GM23338 (cell line): ENCODE measurements at places on chromosomes 2 and 18. TPM values are rescaled to one million over a fixed set of nuclear protein-coding genes. Genes with fewer than 3 reads are reported as not detected.
A peak's percentile ranks its signal among the peaks of the same experiment; 100 is the strongest.

DNA sequence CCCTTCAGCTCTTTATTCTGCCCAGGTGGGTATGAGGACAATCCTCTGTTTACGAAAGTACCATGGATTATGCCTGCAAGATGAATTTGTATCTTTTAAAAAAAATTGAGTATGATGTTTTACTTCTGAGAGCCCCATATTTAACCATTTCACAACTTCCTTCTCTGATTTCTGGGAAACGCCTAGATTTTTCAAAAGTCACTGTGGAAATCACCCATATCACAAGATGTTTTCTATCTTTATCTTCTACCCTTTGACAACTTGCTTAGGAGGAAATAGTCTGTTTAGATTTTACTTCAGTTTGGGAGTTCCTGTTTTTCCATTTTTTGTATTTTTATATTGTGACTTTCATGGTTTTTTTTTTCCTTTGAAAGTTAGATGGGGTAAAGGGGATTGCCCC lies 53.0 kb downstream of the ICOS start:
- no peaks in the 10 kb centered on the region for H3K27me3 ChIP-seq
- H3K4me1 ChIP-seq = no peaks in the 10 kb centered on the region
- no peak for DNase-seq

DNA sequence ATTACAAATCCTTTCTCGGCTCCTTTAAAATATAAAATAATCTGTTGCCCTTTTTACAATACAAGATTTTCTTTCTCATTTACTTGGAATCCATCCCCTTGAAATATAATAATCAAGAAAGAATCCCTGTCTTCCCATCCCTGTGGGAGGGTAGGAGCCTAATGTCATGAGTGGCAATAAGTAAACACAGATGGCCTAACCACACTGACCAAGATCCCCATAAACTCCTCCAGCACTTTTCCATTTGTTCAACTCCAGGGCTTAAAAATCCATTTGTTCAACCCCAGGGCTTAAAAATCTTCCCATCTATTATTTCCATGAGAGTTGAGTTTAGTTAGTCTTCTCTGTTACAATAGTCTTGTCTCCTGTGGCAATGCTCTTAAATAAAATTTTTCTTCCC lies 297.6 kb downstream of the CDH7 start:
- H3K27ac ChIP-seq = no peak overlapping the region
- no peaks in the 10 kb centered on the region for H3K36me3 ChIP-seq
- H3K4me3 ChIP-seq = no peak overlapping the region
- no peaks in the 10 kb centered on the region for H3K27me3 ChIP-seq
- no peak for DNase-seq

The LRRTM1 gene
- total RNA-seq = 0.27 and 1.3 TPM in 2 replicates

DNA sequence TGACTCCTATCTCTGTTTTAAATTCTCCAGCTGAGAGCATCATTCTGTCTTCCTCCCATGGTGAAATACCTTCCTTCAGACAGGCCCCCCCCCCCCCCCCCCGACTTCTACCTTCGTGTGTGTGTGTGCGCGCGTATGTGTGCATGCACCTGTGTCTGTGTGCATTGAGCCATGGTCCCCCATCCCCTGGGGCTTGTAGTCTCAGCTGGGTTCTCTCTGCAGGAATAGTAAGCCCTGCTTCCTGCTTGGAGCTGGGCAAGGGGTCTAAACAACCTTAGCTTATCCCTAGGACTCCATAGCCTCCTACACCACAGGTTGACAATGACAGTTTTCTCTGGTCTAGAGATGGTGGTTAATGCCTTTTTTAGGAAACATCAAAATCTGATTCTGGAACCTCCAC lies 427.5 kb upstream of the KLHL29 start:
- H3K27me3 ChIP-seq = no peaks in the 10 kb centered on the region
- H3K4me1 ChIP-seq = no peaks in the 10 kb centered on the region
- DNase-seq = no peak
- no peak overlapping the region for H3K4me3 ChIP-seq

- H3K27me3 ChIP-seq = no peaks in the 10 kb centered on the region
- 0 out of 2 replicates have a peak, but pooled peaks cover 3% of the 10 kb centered on the region for H3K36me3 ChIP-seq
- no peak overlapping the region for H3K4me3 ChIP-seq
- no peaks in the 10 kb centered on the region for H3K4me1 ChIP-seq
Observed at GRCh38 chr2:192696857-192697256, 502.1 kb upstream of the TMEFF2 start.

DNA sequence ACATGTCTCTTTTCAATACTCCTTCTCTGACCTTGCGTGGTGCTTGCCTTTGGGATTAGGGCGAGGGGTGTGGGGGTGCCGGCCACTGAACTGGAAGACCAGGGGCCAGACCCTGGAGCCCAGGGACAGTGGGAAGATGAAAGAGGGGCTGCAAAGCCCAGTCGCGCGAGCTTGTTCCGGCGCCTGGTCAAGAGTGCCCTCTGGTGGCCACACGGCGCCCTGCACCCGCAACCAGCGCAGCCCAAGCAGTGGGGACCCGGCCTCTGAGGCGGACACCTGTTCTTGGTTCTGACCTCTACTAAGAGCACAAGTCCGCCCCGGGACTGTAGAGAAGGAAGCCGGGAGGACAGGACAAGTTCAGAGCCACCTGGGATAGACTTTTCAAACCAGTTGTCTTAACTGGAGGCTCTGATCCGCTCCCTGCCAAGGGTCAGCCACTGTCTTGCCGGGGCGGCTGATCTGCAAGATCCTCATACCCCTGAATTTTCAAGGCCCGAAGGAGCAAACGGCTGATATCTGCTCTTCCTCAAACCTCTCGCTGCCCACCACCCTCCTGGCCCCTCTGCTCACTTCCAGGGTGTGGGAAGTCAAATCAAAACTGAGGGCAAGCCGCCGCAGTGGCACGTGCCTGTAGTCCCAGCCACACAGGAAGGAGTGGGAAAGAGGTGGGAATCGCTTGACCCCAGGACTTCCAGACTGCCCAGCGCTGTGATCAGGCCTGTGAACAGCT lies 14.9 kb upstream of the MSH6 start:
- no peaks in the 10 kb centered on the region for H3K36me3 ChIP-seq
- no peak overlapping the region for H3K27ac ChIP-seq
- no peak overlapping the region for H3K4me3 ChIP-seq
- no peaks in the 10 kb centered on the region for H3K27me3 ChIP-seq

GRCh38 chr2:105078906-105079495 lies 41.1 kb downstream of the MRPS9 start:
- peaks cover 40% of the 10 kb centered on the region for H3K4me1 ChIP-seq
- H3K36me3 ChIP-seq = no peaks in the 10 kb centered on the region
- H3K27me3 ChIP-seq = no peaks in the 10 kb centered on the region
- H3K27ac ChIP-seq = peak overlapping the region; percentile 26; the same call in 1 of the 2 replicates
- H3K4me3 ChIP-seq = no peak overlapping the region

DNA sequence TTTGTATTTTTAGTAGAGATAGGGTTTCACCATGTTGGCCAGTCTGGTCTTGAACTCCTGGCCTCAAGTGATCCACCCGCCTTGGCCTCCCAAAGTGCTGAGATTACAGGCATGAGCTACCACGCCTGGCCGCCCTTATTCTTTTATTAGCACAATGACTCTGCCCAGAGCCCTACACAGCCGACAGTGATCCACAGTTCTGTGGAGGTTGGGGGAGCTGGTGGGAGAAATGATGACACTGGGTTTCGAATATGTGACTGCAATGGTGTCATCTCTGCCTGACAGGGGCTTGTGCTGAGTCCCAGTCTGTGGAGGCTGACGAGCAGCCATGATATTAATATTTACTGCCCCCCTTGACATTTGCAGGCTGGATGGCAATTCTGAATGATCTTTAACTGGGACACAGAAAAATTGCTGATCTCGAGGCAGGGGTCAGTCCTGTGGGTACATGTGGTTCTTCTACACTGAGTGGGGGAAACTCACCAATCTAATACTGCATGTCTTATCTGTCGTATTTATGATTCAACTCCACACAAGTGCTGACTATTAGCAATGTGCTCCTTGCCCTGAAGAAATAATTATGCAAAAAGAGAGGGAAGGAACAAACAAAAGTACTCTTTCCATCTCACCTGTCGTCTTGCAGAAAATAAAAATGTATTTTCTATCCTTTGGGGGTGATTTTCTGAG lies 6.3 kb upstream of the CTAGE1 start:
- no peaks in the 10 kb centered on the region for H3K4me1 ChIP-seq
- H3K36me3 ChIP-seq = no peaks in the 10 kb centered on the region
- no peaks in the 10 kb centered on the region for H3K27me3 ChIP-seq
- no peak overlapping the region for H3K4me3 ChIP-seq
- no peak overlapping the region for H3K27ac ChIP-seq

The CERKL gene
- total RNA-seq = 0.69 TPM in 1 of 2 replicates, not detected in the other

DNA sequence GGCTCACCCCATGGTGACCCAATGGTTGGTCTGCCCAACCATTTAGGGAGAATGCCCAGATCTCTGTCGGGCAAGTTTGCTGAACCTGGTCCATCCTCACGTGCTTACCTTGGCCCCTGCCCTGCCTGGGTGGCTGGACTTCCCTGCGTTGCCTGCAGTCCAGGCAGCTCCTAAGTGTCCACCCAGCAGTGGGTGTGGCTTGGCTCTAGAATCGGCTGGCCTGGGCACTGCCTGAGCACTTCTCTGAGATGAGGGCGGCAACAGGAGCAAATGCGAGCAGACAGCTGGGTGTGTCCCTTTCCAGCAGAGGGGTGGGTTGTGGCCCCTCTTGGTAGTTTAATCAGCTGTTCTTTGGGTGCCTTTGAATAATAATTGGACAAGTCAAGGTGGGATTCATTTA lies 11.3 kb downstream of the PCARE start:
- no peaks in the 10 kb centered on the region for H3K27me3 ChIP-seq
- no peak overlapping the region for H3K4me3 ChIP-seq
- DNase-seq = no peak

The GCKR gene
- total RNA-seq = not detected in 2 replicates

DNA sequence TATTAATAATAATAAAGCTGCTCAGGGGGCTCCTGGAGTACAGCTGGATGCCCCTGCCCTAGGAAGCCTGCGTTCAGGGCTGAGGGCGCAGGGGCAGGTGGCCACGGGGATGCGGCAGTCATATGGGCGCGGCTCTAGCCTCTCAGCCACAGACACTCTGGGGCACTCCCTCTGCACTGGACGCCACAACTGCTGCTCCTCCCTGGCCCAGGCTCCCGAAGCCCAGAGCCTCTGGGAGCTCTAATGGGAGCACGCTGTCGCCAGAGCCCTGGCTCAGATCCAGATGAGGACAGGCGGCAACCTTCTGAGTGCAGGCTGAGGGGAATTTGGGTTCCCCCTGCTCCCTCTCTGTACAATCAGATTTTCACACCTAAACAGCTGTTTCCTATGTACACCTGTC lies 93.6 kb downstream of the MTCL1 start:
- H3K27ac ChIP-seq = peak overlapping the region; percentile 84; the same call in 1 of the 2 replicates
- H3K4me1 ChIP-seq = peaks cover 45% of the 10 kb centered on the region
- no peak overlapping the region for H3K4me3 ChIP-seq
- no peaks in the 10 kb centered on the region for H3K27me3 ChIP-seq
- no peak for DNase-seq

The SLC9A2 gene
- total RNA-seq = 0.08 and 0.24 TPM in 2 replicates

The PJVK gene
- 2.1 and 3.0 TPM in 2 replicates for total RNA-seq

DNA sequence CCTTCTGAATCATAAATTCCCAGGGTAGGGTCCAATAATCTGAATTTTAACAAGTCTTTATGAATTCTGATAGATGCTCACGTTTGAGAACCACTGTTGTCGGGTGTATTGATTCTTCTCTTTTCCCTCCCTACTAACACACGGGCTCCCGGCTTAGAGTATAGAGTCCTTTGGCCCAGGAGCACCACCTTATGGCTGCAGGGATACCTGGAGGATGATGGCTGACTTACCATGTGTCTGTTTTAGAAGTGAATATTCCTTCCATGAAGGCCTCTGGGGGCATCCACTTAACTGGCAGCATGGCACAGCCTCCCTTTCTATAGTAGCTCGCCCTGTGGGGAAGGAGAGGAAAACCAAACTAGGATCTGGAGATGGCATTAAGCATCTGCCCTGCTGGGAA lies 91.7 kb downstream of the CLIP4 start:
- H3K4me3 ChIP-seq = no peak overlapping the region
- H3K4me1 ChIP-seq = no peaks in the 10 kb centered on the region
- DNase-seq = peak; percentile 50
- no peaks in the 10 kb centered on the region for H3K36me3 ChIP-seq
- H3K27ac ChIP-seq = no peak overlapping the region

GRCh38 chr2:177271981-177272666 lies 7.6 kb upstream of the NFE2L2 start:
- no peaks in the 10 kb centered on the region for H3K27me3 ChIP-seq
- no peaks in the 10 kb centered on the region for H3K36me3 ChIP-seq
- no peak overlapping the region for H3K27ac ChIP-seq
- peaks cover 22% of the 10 kb centered on the region for H3K4me1 ChIP-seq
- H3K4me3 ChIP-seq = no peak overlapping the region

The SERPINB11 gene
- total RNA-seq = not detected in 2 replicates

DNA sequence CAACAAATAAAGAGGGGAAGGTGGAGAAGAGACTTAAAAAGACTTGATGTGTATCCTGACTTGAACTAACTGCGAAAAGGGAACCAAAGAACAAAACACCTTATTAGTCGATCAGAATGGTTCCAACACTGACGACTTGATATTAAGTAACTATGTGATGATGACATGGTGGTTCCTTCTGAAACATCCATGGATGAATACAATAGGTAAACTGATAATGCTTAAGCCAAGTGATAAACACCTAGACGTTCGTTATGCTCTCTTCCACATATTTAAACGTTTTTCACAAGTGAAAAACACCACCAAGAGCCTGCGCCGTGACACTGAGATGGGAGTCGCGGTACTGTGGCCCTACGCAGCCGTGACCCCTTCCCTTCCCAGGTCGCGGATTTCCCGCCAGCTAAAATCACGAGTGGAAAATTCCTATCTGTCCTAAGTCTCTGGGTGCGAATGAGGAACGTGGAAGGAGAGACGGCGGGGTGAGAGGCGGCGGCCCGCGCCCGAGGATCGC lies 797 bp downstream of the TTC32 start:
- H3K36me3 ChIP-seq = no peaks in the 10 kb centered on the region
- peaks cover 3% of the 10 kb centered on the region; the same call in 1 of the 2 replicates for H3K4me1 ChIP-seq
- peak; percentile 11 for DNase-seq

DNA sequence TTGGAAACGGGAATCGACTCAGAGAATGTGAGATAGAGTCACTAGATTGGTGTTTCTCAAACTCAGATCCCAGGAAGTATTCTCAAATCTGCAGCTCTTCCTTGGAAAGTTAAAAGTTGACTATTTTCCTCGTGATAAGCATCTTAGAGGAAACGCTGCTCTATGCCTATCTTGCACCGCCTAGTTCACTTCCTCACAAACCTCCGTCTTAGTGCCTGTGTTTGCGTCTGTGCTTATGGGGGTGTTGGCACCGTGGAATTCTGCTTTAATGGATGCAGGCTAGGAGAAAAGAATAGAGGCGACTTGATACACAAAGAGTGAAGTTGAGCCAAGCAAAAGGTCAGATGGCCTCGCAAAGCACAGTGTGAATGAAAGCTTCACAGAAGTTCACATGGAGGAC lies 255.3 kb upstream of the ID2 start:
- H3K27me3 ChIP-seq = no peaks in the 10 kb centered on the region
- DNase-seq = no peak
- no peak overlapping the region for H3K4me3 ChIP-seq
- H3K27ac ChIP-seq = no peak overlapping the region
- H3K36me3 ChIP-seq = no peaks in the 10 kb centered on the region
